ENCODE measurements at places on chromosomes 4 and X.

DNA sequence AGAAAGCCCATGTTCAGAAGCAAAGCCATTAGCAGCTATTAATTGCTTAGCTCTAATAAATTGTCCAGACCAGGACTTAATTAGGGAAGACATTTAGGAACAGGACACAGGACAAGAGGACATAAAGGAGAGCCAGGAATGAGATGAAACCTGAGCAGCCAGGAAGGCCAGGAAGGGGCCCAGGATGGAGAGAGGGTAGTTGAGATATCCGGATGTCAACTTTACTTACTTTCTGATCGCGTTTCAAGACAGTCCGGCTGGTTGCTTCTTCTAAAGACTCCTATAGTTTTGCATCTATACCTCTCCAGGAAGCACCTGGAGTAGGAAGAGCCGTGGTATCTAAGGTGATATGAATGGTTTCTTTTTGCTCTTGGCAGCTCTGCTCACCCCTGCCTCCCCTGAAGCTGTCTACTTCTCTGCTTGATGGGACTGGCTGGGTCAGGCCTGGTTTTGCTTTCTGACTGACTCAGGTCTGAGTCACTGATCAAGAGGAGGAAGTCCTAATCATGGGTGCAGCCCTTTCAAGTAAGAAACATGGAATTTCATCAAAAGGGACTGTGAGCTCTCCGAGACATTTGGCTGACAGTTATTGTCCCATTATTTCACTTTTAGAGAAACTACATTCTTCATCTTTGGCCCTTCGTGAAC, 733.3 kb downstream of the RPA4 start:
- no peak for DNase-seq

DNA sequence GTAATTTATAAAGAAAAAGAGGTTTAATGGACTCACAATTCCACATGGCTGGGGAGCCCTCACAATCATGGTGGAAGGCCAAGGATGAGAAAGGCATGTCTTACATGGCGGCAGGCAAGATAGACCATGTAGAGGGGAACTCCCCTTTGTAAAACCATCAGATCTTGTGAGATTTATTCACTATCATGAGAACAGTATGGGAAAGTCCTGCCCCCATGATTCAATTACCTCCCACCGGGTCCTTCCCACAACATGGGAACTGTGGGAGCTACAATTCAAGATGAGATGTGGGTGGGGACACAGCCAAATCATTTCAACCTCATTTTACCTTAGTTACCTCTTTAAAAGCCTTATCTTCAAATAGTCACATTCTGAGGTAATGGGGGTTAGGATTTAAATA, 30.9 kb upstream of the ELOVL6 start:
- no peak for DNase-seq

- no peak for DNase-seq
Observed at GRCh38 chrX:3962511-3963311, 249.3 kb upstream of the PRKX start.

DNA sequence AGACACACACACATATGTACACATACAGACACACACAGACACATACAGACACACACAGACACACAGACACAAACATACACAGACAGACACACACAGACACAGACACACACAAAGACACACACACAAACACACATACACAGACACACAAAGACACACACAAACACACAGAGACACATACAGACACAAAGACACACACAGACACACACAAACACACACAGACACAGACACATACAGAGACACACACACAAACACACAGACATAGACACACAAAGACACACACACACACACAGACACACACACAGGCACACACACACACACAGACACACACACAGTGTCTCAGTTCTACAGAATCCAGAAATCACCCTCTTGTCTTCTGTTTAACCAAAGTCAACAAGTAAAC, 280.7 kb downstream of the ASMT start:
- DNase-seq = no peak

GRCh38 chr4:73721435-73721834, 18.9 kb upstream of the CXCL8 start:
- DNase-seq = no peak

- DNase-seq = no peak
Observed at GRCh38 chrX:152735860-152736511, 2.4 kb downstream of the MAGEA12 start.

- DNase-seq = peak; percentile 89
Observed at GRCh38 chrX:130060122-130061069, 49.9 kb downstream of the ELF4 start.

DNA sequence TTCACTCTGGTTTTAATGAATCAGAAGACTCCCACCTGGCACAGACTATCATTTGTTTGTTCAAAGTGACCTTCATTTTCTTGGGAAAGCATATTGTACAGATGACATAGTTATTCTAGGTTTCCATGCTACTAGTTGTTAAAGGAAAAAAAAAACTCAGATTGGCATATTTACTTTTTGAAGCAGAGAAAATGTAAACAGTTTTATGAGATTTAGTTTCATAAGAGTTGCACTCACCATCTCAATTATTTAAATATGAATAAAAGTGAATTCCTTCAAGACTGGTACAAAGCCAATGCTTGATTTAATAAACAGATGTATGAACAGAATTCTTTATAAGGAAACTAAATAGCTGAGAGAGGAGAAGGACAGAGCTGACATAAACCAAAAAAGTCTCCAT, 280.3 kb upstream of the UGT8 start:
- DNase-seq = no peak

DNA sequence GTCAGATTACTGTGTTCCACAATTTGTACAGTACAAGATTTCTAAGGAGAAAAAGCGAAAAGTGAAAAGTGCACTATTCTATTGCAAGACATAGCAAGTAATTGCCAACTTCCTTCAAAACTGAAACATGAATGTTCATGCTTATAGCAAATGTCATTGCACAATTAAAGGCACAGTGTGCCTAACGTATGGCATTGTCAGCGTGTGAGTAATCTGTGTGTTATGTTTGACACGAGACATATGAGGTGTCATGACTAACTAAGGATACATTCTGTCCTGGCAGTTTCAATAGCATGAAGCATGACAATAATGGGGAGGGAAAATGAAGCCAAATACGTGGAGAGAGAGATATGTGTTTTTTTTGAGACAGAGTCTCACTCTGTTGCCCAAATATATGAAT, 33.6 kb upstream of the TBC1D9 start:
- no peak for DNase-seq

DNA sequence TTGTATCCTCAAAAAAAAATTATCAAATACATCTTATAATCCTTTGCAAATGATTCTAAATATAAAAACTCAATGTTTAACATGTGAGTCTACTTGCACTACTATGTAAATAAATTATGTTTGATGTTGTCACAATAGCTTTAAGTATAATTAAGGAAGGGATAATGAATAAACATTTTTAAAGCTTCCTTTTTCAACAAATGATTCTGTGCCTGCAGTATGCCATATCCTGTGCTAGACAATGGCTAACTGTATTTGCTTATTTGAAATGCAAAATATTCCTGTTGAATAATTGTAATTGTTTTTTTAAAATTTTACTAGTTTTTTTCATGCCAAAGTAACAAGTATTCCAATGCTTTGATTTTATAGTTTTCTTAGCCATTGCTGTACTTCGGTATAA, 59.0 kb upstream of the NDUFC1 start:
- DNase-seq = no peak

DNA sequence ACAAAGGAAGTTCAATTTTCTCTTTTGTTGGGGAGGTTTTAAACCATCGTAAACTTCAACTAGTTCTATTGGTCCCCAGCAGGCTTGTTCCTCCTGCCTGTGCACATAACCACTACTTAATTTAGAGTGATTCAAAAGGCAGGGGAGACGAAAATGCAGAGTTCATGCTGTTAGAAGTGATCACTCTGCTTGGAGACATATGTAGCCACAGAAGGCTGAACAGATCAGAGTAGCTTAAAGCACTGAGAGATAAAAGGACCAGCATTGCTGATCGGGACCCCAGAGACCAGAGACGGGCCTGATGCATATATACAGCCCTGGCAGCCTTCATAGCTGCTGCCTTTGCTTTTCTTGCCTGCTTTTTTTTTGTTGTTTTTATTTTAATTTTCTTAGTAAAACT, 662.0 kb upstream of the CPEB2 start:
- DNase-seq = no peak

GRCh38 chrX:50054147-50054546, 131.8 kb downstream of the CLCN5 start:
- no peak for DNase-seq

GRCh38 chr4:91734682-91735081, 569.1 kb upstream of the GRID2 start:
- no peak for DNase-seq

DNA sequence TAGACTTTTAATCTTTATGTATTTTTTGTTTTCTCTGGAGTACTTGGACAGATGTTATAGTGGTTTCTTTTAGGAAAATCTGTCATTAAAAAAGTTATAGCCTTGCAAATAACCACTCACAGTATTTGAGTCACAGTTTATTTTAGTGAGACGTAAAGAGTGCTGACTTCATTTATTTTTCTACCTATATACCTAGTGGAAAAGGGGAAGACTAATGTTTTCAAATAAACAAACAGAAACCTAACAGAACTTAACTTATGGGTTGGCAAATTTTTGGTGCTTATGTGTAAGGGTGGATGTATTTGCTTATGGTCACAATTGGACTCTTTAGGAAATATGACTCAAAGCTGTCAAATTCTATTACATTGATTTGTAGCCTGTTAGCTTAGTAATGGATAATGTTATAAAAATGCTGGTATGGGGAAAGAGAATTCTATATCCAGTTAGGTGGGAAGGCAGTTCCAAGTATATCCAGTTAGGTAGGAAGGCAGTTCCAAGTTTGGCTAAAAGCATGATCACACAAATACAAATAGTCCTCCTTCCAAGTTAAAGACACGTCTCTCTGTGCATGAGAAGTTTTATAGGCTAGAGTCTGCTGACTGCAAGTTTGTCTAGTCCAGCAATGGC, 61.9 kb downstream of the SLC9A6 start:
- no peak for DNase-seq

GRCh38 chr4:54658252-54659093, 716 bp downstream of the KIT start:
- peak; percentile 77 for DNase-seq

GRCh38 chr4:96767815-96768480, 928.1 kb downstream of the PDHA2 start:
- DNase-seq = no peak

- DNase-seq = no peak
Observed at GRCh38 chrX:144219035-144219434, 335.2 kb downstream of the UBE2NL start.

- DNase-seq = no peak
Observed at GRCh38 chr4:58514299-58514698, 1404.1 kb upstream of the IGFBP7 start.

GRCh38 chrX:123322536-123322935, 138.5 kb downstream of the GRIA3 start:
- DNase-seq = no peak

GRCh38 chrX:9466124-9466495, 1.3 kb downstream of the TBL1X start:
- DNase-seq = peak; percentile 68

DNA sequence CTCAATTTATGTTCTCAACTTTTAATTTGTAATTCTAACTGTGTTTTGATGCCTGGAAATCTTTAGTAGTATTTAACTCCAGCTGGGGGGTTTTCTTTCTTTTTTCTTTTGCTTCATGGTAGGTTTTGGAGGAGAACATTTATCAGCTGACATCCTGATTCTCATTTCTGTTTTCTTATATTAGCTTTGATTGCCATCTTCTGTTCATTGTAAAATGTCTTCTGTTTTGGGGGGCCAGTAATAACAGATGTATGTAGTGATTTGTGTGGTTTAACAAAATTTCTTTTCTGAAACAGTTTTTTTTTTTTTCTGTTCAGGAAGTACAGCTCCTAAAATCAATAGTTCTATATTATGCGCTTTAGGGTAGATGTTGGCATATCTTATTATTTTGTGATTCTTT, 182.2 kb downstream of the GABRB1 start:
- no peak for DNase-seq

- no peak for DNase-seq
Observed at GRCh38 chr4:181529537-181529936, 713.7 kb upstream of the TENM3 start.

GRCh38 chrX:28487818-28488217, 99.4 kb upstream of the IL1RAPL1 start:
- no peak for DNase-seq

DNA sequence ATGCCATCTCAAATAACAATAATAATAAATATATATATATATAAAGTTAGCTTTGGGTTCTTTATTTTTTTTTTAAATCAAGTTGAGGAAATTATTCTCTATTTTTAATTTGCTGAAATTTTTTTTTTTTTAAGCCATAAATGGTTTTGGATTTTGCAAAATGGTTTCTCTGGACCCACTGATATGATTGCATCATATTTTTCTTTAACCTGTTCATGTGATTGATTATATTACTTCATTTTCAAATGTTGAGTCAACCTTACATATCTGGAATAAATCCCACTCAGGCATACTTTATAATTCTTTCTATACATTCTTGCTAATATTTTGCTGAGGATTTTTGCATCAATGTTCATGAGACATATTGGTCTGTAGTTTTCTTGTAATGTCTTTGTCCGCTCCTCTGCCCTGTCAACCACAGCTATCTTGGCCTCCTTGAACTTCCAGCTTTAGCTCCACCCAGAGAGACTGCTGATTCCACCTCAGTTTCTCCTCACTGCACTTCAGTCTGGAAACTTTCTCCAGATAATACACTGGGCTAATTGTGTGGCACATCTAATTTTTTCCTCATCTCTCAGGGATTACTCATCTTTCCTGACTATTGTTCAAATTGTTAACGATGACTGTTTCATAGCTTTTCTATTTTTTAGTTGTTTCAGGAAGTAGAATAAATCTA, 160.9 kb upstream of the GIMD1 start:
- no peak for DNase-seq

DNA sequence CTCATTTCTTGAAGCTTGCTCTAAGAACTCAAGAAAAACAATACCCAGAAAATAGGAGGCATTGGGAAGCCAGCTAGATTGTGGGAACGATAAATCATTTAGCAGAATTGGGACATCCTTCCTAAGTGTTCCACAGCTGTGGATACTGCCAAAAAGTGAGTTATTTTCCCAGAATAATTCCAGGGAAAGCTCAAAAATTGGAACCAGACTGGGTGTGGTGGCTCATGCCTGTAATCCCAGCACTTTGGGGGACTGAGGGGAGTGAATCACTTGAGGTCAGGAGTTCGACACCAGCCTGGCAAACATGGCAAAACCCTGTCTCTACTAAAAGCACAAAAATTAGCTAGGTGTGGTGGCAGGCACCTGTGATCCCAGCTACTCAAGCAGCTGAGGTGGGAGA, 68.2 kb upstream of the GK2 start:
- DNase-seq = no peak

DNA sequence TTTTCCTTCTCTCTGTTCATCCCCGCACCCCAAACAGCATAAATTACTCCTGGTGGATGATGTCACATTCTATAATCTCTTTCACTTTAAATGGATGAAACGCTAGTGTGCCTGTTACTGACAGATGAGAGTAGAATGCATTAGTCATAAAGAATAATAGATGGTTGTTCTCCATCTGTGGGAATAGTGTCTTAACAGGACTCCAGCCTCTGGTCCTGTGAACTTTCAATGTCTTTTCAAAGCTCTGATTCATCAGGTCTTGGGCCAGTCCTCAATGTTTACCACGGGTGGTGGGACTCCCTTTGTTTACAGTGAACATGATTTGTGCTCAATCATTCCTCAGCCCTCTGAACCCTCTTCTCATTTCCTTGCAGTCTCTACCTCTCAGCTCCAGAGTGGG, 182.6 kb downstream of the GABRB1 start:
- DNase-seq = no peak

- DNase-seq = no peak
Observed at GRCh38 chrX:41051288-41051687, 34.0 kb upstream of the USP9X start.

GRCh38 chr4:53994382-53995102, 69.9 kb downstream of the CHIC2 start:
- DNase-seq = no peak

GRCh38 chr4:41820473-41820872, 71.9 kb upstream of the PHOX2B start:
- DNase-seq = no peak
